Activated CD8-positive, alpha-beta memory T cell treated with anti-CD3 and anti-CD28 coated beads for 4 hours (primary cell): ENCODE measurements at places on chromosomes 16 and 17.

DNA sequence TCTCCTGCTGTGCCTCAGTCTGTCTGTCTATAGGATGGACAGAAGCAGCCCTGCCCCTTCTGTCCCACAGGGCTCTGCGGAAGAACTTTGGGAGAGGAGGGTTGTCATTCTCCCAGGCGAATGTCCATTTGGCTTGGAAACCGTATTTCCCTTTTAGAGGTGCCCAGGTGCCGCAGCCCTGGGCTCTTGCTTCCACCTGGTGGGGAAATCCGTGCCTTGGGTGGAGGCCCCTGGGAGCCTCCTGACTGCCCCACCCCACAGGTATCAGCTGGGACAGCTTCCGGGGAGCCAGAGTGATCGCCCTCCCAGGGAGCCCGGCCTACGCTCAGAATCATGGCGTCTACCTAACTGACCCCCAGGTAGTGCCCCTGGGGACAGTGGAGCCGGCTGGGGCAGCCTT lies 12.7 kb downstream of the FCSK start:
- DNase-seq = no peak

GRCh38 chr16:4976611-4977145 lies 18.5 kb downstream of the SEC14L5 start:
- DNase-seq = no peak

GRCh38 chr17:46733837-46734475 lies 84.5 kb downstream of the WNT3 start:
- no peak for DNase-seq

DNA sequence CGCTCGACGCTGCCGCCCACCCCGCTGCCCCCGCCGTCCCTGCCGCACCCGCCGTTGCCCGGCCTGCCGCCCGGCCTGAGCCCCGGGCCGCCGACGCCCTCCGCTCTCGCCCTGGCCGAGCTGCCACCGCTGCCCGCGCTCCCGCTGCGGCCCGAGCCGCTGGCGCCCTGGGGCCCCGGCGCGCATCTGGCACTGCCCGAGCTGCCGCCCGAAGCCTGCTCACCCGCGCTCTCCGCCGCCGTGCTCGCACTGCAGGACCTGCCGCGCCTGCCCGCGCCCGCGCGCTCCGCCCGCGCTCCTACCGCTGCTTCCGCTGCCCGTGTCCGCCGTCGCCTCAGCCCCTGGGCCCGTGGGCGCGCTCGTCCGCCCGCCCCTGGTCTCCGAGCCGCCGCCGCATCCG lies 8.4 kb upstream of the CLDN9 start:
- DNase-seq = no peak
